Naive thymus-derived CD4-positive, alpha-beta T cell (primary cell): ENCODE measurements at places on chromosomes 12 and 14.

DNA sequence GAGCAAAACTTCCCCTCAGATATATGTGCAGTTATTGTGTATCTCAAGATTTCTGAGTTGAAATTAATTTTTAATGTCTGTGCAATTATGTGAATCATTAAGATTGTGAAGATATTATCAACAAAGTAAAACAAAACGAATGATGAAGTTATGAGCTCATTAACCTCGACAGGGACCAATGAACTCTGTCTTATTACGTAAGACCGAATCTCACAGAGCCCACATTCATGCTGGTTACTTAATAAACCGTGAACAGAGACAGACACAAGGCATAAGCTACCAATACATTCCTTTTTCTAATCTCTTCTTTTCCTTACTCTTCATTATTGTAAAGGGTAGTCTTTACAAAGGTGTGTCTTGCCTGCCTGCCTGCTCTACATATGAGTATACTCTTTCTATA is 568.7 kb downstream of the RPS29 start:
- no peak for DNase-seq

GRCh38 chr12:56449622-56449984 is 377 bp upstream of the TIMELESS start:
- no peak for DNase-seq

- no peak for DNase-seq
These were observed 16.4 kb downstream of the BBOF1 start for GRCh38 chr14:74035556-74035955.

DNA sequence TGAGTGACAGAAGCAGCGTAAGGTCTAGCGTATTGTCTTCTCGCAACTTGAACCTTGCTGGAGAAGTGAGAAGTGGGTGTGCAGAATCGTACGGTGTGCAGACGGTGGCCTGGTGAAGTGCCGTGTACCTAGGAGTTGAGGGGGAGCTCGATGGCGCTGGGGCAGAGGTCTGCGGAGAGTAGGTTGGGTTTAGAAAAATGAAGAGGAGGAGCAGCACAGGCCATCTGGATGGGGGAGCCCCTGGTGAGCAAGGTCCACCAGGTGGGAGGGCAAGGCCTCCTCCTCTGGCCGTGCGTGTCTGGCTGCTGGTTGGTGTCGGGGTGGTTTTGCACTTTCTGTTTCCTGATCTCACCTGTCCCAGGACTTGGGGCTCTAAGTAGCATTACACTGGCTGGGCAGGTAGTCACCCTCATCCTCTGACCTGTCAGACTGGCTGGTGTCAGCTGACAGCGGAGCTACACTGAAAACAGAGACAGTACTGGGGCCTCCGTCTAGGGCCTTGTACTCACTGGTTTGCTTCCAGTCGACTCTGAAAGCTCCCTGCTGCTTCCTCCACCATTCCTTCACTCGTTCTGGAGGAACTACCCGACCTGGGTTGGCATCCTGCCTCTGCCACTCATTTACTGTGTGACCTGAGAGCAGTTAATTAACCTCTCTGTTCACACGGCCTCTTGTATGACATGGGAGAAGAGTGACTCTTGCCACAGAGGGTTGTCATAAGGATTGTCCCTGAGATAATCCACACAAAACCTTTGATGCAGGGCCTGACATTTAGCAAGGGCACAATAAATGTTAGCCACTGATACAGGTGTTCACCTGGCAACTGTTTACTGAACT is 228.3 kb downstream of the SLC41A2 start:
- no peak for DNase-seq

- no peak for DNase-seq
These were observed 155.2 kb downstream of the KITLG start for GRCh38 chr12:88424791-88425730.

DNA sequence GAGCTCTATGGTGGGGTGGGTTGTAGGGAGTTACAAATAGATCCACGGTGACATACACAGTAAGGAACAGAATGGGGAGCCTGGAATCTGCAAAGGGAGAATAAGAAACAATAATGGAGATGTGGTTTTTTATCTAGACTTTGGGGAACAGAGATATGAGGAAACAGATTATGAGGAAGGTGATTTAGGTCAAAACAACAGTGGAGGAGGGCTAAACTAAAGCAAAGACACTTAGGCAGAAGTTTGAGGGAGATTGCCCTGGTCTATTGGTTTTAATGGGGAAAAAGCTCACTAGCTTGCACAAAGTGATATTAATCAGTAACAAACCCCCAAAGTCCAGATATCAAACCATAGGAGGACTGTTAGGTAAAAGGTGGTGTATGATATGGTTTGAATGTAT is 144.5 kb upstream of the DYRK2 start:
- DNase-seq: no peak

DNA sequence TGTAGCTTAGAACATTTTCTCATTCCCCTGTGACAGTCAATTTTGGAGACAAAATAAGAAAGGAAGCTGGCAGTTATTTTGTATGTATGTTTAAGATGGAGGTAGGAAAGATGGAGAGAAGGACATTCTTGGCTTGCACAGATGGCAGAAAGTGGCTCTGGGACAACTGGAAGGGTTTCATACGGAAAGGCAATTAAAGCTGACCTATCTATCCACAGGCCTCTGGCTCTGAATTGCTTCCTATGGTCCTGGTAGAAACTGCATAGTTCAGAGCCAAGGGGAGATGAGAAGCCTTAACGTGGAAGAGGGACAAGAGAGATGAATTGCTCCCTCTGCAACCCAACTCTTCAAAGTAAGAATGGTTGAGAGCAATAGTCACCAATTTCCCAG is 8.0 kb upstream of the NPFF start:
- DNase-seq: no peak

- DNase-seq: no peak
These were observed at the start of gene RFX4 for GRCh38 chr12:106582641-106583230. Gene RFX4, plus strand, starts transcription at chr12:106583004. Its CDS starts 317 bp downstream, at chr12:106583321.

GRCh38 chr12:54419088-54419887 is at the start of gene ITGA5:
Gene ITGA5, minus strand, starts transcription at chr12:54419266. Its CDS starts 68 bp downstream, at chr12:54419198.
- DNase-seq: peak; percentile 16

DNA sequence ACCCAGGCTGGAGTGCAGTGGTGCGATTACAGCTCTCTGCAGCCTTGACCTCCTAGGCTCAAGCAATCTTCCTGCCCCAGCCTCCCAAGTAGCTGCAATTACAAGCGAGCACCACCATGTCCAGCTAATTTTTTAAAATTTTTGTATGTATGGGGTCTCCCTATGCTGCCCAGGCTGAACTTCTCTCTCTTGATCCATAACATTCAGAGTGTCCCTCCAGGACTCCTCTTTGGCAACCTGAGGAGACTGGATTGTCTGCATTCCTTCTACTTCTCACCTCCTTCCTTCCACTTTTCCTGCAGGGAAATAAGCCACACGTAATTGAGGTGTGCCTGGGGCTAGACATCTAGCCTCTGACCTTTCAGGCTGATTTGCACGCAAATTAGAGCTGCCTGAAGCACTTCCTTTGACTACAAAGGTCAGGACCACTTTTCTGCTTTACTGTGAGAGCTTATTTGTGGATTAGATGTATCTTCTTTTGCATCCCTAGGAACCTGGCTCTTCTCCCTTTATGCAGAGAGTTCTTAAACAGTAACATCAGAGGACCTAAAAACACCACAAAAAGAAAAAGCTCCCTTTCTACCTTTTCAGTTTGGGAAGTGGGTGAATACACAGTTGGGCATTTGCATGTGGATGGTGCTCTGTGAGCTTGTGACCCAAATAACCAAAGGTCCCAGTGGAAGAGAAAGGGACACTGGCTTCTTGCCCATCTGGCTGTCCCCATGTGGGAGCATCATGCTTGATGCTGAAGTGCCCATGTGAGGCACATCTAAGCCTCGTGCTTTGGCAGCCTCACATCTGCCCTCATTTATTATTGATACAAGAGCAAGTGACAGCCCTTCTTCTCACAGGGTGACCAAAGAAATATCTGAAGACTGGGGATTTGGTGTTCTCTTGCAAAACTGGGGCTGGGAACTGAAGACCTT is 33.5 kb downstream of the PYGL start:
- DNase-seq: no peak

GRCh38 chr14:64550621-64551333 is 1.0 kb downstream of the PPP1R36 start:
- no peak for DNase-seq

DNA sequence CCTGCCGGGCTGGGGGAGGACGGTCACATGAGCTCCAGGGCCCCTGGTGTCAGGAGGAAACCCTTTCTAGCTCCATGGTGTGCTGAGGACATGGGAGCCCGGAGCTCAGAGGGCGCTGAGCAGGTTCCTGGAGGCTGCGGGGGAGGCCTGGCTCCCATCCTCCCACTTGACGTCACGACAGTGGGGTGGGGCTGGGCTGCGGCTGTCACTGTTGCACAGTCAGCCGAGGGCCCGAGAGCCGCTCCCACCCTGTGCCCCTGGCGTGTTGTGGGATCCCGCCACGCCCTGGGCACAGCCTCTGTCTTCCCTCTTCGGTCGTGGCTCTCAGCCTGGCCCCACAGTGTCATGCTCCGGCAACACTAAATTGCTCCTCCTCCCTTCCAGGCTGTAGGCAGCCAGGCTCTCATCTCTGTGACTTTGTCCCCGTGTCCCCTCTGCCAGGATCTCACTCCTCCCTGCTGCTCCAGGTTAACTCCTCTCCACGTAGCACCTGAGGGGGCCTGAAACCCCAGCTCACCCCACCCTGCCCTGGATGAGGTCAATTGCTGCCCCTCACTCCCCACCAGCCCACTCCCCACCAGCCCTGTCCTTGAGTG is 33.0 kb downstream of the BEGAIN start:
- DNase-seq: no peak

- DNase-seq: no peak
These were observed 394.1 kb downstream of the C12orf75 start for GRCh38 chr12:105724641-105725040.

- DNase-seq: no peak
These were observed 620.1 kb downstream of the VRK1 start for GRCh38 chr14:97417331-97417730.

- DNase-seq: no peak
These were observed 406.3 kb upstream of the DCN start for GRCh38 chr12:91588874-91589454.

- peak; percentile 50 for DNase-seq
These were observed 1.0 kb downstream of the PCNX1 start for GRCh38 chr14:70907996-70908934.

DNA sequence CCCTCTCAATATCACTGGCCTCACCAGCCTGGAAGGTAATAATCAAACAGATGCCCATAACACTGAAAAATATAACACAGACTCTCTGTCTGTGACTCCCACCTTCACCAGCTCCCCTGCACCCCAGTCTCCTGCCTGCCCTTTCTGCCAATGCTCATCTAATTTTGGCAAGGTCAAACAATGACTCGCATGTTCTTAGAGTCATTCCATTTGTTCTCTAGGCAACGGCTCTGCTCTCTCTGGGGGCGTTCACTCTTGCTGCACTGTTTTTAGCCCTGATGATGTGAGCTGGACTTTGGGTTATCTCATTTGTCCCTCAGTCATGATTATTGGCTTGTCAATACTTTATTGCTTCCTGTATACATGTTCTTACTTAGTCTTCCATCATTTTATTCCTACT is 691.8 kb downstream of the FLRT2 start:
- no peak for DNase-seq

- no peak for DNase-seq
These were observed 22.7 kb downstream of the PLEK2 start for GRCh38 chr14:67389275-67389674.

GRCh38 chr12:115377230-115377629 is 693.3 kb upstream of the TBX3 start:
- no peak for DNase-seq

GRCh38 chr14:98259881-98260280 is 1012.1 kb downstream of the BCL11B start:
- no peak for DNase-seq

DNA sequence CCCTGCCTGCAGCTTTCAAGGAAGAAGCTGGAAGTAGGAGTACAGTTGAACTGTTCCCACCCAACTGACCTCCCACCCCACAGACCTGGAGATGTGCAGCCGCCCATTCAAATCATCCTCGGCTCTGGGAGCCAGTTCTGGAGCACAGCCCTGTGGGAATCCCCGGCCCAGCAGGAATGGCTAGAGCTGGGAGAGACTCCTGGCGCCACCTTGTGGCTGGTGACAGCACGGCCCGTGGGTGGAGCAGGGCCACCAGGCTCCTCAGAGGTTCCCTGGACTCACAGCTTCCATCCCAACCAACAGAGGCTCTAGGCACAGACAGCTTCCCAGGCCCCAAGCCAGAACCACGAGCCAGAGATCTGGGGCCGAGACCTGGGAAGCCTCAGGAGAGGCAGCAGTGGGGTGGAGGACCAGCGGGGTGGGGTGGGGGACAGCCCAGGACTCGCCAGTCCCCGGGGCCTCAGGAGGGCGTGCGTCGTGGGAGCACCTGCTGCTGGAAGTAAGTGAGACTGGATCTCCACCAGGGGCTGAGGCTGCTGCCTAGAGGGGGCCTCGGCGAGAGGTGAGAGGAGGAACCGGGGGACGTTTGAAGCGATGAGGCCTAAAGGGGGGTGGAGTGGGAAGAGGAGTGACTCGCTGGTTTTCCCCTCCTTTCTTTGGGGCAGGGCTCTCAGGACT is 43.4 kb downstream of the RNF34 start:
- DNase-seq: peak; percentile 35

GRCh38 chr14:79581912-79582576 is 629.3 kb downstream of the DIO2 start:
- DNase-seq: no peak

DNA sequence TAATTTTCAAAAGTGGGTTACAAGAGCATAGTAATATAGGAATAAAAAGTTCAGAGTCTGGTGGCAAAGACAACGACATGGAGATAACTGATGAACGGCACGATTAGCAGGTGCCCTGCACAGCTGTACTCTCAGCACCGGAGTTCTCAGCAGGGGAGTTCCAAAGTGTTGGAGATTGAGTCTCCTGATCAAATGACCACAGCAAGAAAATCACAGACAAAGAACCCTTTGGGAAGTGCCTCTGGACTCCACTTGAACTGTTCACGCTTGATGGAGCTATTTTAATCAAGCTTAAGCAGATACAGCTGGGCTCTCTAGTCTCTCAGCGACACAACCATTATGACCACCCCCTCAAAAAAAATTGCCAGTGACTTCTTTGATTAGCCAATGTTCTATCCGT is 153.1 kb downstream of the ALG10B start:
- DNase-seq: no peak

GRCh38 chr12:66210840-66211239 is 21.8 kb downstream of the IRAK3 start:
- no peak for DNase-seq

DNA sequence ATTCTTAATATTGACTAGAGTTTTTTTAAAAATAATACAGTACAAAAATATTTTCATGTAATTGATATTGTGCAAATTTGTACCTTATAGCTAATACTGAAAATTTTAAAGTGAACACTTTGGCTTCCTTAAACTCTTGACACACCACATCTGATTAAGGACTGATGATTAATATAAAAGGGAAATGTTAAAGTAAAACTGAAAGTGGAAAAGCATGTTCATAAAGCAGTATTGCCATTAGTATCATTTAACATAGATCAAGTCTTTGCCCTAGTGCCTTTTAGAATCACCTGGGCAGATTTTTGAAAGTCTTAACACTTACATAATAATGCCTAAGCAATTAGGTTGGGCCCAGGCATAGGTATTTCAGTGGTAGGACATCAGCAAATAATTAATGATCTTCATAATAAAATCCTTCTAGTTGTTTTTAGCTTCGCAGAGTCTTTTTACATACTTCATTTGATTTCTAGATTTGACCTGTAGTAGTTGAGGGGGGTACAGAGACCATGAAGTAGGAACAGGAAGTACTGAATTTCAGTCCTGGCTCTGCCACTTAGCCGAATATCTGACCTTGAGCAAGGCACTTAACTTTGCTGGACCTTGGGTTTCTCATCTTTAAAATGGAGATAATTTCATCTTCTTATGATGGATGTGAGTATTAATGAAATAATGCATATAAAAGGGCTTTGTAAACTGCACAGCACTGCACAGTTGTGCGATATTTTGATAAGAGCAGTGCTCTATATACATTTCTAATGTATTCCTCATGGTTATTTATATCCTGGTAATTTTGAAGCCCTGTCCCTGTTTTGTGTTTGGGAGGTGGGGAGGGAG is 43.7 kb downstream of the MARK3 start:
- no peak for DNase-seq
